ENCODE measurements at places on chromosomes 2 and 18. TPM values are rescaled to one million over a fixed set of nuclear protein-coding genes. Genes with fewer than 3 reads are reported as not detected.

DNA sequence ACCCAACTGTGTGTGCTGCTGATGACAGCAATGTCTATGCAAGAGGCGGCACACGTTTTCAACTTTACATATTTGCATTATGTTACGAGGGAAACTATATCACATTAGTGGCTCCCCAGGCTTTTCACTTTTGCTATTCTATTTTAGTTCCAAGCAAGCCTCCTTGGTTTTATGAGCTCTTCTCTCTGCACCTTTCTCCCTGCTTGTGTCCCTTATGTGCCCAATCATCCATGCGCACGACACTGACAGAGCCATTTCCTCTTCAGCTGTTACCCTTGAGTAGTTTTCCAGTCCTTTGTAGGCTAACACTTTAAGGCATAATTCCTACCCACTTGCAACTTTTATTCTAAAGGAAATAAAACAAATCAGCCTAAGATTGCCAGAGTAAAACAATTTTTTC lies 154.3 kb downstream of the TCF4 start:
- no peak for DNase-seq

DNA sequence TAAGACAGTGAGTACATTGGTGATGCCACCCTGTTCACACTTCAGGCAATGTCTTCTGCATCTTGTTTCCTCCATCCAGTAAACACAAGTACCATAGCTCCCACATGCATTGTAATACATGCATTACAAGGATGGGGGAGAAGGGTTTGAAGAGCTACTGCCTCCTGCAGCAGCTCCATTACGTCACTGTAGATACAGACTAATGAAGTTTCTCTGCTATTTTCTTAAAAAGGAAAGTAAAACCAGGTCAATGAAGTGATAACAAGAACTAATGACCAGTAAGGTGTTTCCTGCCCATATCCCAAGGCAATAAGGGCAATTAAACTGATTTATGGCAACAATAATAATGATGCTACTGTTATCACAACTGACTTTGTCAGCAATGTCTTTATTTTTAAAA lies 18.2 kb upstream of the BBS5 start:
- DNase-seq = no peak

GRCh38 chr18:49378458-49378857 lies 82.0 kb downstream of the DYM start:
- DNase-seq = no peak

DNA sequence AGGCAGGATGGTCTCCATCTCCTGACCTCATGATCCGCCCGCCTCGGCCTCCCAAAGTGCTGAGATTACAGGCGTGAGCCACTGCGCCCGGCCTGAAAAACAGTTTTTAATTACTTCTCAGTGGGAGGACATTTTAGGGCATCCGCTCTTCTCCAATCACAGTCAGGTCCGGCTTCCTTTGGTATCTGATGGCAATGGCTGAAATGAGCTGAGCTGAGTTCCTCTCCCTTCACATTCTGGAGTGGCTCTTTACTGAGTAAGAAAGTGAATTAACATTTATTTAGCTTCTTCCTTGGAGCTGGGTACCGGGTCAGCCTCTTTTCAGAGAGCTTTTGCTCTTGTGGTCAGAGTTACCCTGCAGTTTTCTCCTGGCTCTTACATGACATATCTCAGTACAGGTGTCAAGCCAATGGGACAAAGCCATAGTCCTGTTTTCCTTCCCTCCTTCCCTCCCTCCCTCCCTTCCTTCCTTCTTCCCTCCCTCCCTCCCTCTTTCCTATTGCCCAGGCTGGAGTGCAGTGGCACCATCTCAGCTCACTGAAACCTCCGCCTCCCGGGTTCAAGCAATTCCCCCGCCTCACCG lies 1.1 kb upstream of the TTC27 start:
- DNase-seq = no peak

DNA sequence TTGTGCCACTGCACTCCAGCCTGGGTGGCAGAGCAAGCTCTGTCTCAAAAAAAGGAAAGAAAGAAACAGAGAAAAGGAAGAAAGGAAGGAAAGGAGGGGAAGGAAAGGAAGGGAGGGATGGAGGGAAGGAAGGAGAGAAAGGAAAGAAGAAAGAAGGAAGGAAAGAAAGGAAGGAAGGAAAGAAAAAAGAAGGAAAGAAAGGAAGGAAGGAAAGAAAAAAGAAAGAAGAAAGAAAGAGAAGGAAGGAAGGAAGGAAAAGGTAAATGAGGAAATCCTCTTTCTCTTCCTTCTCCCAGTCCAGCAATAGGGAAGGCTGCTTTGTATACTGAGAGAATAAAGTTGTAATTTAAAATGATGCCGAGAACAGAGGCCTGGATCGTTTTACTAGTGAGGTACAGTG lies 22.8 kb upstream of the ZNF407 start:
- DNase-seq = no peak

DNA sequence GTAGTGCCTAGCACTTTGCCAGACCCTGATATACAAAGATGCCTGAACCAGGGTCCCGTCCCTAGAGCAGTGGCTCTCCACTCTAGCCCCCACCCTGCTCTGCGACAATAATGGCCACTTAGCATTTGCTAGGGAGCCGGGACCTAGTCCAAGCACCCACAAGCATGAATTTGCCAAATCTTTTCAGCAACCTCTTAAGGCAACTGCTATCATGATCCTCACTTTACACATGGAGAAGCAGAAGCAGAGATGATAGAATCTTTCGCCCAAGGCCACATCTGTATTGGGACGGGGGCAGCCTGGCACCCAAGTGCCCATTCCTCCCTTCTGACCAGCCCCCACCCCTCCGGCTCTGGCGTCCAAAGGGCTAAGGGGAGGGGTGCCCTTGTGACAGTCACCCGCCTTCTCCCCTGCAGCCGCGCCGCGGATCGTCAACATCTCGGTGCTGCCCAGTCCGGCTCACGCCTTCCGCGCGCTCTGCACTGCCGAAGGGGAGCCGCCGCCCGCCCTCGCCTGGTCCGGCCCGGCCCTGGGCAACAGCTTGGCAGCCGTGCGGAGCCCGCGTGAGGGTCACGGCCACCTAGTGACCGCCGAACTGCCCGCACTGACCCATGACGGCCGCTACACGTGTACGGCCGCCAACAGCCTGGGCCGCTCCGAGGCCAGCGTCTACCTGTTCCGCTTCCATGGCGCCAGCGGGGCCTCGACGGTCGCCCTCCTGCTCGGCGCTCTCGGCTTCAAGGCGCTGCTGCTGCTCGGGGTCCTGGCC lies 13.0 kb downstream of the SIGLEC15 start:
- DNase-seq = no peak

DNA sequence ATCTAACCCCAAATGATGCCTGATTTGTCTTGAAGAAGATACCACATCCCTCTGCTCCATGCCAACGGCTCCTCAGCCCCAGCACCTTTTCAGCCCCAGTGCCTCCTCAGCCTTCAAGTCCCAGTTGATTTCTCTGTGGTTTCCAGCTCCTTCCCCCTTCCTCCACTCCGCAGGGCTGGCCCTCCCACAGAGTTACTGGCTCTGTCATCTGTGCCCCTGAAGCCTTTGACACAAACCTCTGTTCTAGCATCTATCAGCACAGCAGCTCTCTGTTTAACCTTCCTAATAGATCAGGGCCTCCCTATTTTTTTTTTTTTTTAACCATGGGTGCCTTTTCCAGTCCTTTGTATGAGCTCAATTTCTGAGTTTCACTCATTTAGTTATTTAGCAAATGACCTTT lies 201.3 kb upstream of the CXCR4 start:
- DNase-seq = no peak

Gene ZFP36L2
- 41.4 TPM for total RNA-seq

Gene CCDC141
- 162 TPM for total RNA-seq

Gene ACMSD
- total RNA-seq = not detected
